ENCODE measurements at places on chromosomes 16 and 17.
A peak's percentile ranks its signal among the peaks of the same experiment; 100 is the strongest.

DNA sequence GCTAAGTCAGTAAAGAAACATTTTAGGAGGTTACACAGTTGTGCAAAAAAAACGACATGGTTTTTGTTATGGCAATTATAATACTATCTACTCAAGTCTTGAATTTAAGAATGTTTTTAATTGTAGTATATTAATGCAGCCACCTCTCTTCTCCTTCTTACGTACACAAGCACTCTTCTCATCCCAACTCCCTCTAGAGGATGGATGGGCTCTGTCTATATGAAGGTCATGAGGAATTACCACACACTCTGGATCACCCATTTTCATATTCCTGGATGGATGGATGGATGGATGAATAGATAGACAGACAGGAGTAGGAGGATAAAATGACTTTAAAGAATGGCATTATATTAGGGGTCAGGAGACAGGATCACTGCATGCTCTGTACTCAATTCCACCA is 120.0 kb downstream of the PHKB start:
- no peak for DNase-seq

- no peak for DNase-seq
Measured at GRCh38 chr17:81603846-81604610, 32.9 kb downstream of the NPLOC4 start.

GRCh38 chr17:39623356-39623950 is 3.3 kb upstream of the PPP1R1B start:
- DNase-seq = peak; percentile 91

- no peak for DNase-seq
Measured at GRCh38 chr16:2482708-2483534, 8.0 kb downstream of the TBC1D24 start.

DNA sequence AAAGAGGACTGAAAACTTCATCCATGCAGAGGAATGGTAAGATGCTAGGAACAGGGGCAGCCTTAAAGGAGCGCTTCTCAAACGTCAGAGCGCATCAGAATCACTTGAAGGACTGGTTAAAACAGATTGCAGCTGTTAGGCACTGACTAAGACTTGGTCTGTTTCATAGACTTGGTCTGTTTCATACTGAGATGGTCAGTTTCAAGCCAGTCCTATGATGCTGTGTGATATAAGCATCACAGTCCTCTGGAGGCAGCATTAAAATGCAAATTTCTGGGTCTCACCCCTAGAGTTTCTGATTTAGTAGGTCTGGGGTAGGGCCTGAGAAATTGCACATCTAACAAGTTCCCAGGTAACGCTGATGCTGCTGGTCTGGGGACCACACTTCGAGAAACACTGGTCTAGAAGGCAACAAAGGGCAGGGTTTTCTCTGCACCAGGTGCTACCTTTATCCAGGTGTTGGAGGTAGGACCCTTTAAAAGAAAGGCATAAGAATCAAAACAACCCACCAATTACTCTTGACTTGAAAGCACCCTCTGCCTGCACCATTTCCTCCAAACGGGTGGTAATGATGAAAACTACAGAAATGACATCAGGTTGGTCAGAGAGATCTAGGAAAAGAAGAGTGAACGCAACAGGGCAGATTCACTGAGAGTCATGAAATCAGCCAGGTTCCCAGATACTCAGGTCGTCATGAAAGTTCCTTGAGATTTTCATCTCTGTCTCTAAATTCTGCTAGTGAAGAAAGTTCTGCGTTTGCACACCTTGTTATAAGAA is 95.0 kb upstream of the RCVRN start:
- no peak for DNase-seq

DNA sequence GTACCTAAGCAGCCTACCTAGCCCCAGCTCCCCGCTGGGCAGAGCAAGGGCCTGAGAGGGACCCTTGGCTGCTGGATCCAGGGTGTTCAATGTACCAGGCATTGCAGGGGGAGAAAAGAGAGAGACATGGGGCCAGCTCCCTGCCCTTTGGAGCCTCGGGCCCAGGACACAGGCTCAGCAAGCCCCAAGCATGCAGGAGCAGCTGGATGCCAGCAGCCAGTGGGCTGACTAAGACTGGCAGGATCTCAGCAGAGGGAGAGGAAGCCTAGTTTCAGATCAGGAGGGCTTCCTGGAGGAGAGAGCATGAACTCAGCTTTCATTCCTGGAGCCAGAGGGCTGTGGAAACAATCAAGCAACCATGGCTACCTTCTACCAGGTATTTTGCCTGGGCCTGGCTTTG is 82.0 kb upstream of the NKD1 start:
- DNase-seq = no peak

- no peak for DNase-seq
Measured at GRCh38 chr16:85880861-85881260, 18.1 kb upstream of the IRF8 start.

DNA sequence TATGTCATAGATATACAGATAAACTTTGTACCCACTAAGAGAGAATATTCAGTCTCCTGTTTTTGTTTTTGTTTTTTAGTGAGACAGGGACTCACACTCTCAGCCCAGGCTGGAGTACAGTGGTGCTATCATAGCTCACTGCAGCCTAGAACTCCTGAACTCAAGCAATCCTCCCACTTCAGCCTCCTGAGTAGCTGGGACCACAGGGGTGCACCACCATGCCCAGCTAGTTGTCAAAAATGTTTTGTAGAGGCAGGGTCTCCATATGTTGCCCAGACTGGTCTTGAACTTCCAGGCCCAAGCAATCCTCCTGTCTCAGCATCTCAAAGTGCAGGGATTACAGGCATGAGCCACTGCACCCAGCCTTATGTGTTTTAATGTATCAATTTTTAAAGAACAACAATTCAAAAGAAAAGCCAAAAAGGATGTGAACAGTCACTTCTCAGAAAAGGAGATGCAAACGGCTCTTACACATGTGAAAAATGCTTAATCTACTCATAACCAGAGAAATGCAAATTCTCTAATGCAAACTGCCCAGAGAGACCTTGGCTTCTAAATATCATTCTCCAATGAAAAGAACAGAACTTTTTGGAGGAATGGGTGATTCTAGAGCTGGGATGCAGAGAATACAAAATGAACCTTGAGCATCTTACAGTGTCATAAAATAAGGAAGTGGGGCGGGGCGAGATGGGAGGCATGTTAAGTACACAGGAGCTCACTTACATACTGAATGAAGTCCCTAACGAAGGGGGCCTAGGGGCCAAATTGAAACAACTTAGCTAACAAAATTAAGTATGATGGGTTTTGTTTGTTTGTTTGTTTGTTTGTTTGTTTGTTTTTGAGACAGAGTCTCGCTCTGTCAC is 7.3 kb upstream of the CMTM3 start:
- DNase-seq = no peak

DNA sequence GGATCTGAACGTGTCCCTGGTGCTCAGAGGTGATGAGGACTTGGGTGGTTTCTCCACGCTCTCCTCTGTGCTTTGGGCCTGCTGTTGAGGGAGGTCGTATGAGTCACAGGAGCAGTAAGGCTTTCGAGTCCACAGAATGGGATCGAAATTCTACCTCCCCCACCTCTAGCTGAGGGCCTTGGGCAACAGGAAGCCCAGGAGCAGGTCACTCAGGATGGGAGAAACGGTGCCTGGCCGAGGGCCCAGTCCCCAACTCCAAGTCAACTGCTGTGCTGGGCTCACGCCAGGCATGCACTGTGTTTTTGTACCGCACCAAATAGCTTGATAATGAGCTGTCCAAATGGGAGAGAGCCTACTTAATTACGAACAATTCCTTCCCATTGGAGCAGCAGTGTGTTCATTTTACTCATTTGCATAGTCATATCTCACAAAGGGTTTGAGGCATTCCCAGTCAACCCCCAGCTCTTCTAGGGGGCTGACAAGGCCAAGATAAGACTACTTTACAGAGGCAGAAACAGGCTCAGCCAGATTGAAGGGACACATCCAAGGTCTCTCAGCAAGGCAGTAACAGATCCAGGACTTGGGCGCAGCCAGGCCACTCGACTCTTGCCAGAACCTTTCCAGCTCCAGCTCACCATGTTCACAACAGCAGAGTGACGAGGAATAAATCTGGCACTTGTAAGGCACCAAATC is 53.6 kb downstream of the WNT3 start:
- no peak for DNase-seq

DNA sequence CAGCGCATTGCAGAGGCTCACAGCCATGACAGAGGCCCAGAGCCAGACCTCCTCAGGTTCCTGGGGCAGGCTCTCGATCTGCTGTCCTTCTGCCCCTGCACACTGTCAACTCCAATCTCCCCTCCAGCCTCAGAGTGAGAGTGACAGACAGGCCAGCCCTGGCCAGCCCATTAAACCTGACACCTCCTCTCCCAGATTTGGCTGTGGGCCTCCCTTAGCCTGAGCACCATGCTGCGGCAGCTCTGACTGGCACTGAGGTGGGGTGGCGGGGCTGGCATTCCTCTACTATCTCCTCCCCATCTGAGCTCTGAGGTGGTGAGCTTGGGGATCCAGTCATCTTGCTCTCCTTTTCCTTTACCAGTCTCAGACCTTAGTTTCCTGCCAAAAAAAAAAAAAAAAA is 15.5 kb upstream of the C1QL1 start:
- DNase-seq = no peak

- no peak for DNase-seq
Measured at GRCh38 chr17:36868777-36869176, 68.5 kb upstream of the LHX1 start.

GRCh38 chr17:68733241-68734176 is 132.3 kb upstream of the FAM20A start:
- DNase-seq = no peak

- no peak for DNase-seq
Measured at GRCh38 chr16:48075398-48075797, 80.4 kb downstream of the ABCC12 start.

GRCh38 chr17:29215717-29216116 is 30.9 kb upstream of the CRYBA1 start:
- no peak for DNase-seq

GRCh38 chr17:37494971-37495370 is 5.3 kb downstream of the DUSP14 start:
- DNase-seq = no peak

DNA sequence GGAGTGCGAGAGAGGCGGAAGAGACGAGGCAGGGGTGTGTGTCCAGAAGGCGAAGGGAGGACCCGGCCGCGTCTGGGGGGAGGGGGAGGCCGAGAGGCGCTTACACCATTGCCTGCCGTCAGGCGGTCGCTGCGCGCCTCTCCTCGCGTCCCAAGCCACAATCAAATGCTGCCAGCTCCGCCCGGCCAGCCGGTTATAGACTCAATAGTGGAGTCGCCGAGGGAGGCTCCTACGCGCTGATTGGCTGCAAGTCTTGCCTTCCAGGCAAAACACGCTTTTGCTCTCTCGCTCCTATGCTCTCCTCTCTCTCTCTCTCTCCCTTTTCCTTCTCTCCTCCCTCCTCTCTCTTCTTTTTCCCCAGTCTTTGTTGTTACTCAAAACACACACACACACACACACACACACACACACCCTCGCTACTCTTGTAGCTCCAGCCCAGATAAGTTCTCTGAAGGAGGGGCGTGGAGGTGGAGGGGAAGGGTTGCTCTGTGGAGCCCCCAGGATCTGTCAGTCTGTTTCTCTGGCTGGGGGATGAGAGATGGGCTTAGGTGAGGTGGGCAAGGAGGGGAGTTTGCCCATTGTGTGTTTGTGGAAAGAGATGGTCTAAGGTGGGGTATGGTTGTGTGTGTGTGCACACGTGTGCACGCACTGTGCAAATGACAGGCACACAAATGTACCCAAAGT is at the start of gene DLX3:
Gene DLX3, minus strand, starts transcription at position 170 of the 684 bp plus-strand sequence. CDS start 226 bp downstream, outside the sequence.
- DNase-seq = no peak

GRCh38 chr17:29140631-29141513 is 39.3 kb downstream of the MYO18A start:
- no peak for DNase-seq

DNA sequence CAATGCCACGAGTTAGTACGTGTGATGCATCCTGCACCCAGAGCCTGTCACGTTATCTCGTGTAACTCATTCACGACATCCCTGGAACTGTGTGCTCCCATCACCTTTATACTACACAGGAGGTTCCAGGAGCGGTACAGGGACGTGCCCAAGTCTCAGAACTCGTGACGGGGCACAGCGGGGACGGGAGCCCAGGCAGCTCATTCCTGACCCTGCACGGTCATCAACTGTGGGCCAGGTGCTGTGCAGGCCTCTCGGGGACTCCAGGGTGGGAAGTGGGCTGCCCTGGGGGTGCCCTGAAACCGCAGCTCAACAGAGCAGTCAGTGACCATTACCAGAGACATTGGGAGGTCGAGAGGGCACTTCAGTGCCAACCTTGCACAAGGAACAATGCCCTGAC is 11.1 kb upstream of the KIF19 start:
- DNase-seq = no peak

- DNase-seq = peak; percentile 66
Measured at GRCh38 chr17:82236142-82236971, 7.5 kb downstream of the SLC16A3 start.

DNA sequence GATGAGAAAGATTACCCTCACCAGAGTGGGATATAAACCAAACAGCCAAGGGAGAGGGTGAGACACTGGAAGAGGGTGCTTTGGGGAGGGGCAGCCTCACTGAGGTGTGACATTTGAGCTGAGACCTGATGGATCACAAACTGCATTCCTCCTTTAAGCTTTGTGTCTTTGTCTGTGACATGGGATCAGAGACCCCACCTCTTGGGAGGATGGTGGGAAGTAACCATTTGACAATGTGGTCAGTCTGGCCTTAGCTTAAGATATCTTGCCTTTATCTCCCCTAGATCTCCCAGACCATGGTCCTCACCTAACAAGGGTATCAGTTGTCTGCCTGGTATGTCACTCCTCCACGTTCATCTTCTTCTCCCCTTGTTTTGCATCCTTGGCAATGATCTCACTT is 163.4 kb downstream of the SHISA9 start:
- no peak for DNase-seq

GRCh38 chr17:17659340-17659739 is 21.9 kb upstream of the RAI1 start:
- DNase-seq = no peak

DNA sequence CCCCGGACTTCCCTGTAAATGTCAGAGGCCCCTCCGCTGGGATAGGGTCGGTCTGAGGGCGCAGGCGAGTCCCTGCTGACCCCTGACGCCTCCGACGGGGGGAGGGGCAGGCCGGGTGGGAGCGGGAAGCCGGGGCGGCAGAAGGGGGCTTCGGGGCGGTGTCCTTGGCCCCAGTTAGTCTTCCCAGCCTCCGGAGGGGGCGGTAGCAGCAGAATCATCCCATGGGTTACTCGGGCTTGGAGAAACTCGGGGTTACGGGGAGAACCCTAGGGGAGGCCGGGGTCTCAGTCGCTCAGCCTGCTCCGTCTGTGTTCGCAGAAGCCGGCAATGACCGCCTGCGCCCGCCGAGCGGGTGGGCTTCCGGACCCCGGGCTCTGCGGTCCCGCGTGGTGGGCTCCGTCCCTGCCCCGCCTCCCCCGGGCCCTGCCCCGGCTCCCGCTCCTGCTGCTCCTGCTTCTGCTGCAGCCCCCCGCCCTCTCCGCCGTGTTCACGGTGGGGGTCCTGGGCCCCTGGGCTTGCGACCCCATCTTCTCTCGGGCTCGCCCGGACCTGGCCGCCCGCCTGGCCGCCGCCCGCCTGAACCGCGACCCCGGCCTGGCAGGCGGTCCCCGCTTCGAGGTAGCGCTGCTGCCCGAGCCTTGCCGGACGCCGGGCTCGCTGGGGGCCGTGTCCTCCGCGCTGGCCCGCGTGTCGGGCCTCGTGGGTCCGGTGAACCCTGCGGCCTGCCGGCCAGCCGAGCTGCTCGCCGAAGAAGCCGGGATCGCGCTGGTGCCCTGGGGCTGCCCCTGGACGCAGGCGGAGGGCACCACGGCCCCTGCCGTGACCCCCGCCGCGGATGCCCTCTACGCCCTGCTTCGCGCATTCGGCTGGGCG is 542 bp downstream of the GUCY2D start:
- no peak for DNase-seq

All from stimulated activated CD4-positive, alpha-beta T cell treated with anti-CD3 and anti-CD28 coated beads, Interleukin-2, amount 100 ng/mL, for 48 hours (primary cell).